Brain microvascular endothelial cell (primary cell): ENCODE measurements at places on chromosomes 13 and 19.

- DNase-seq = no peak
Observed at GRCh38 chr19:31616031-31616430, 266.8 kb upstream of the TSHZ3 start.

- DNase-seq = no peak
Observed at GRCh38 chr19:17739121-17739875, 12.0 kb upstream of the FCHO1 start.

- DNase-seq = no peak
Observed at GRCh38 chr13:74696148-74696922, 562.1 kb upstream of the KLF12 start.

- DNase-seq = no peak
Observed at GRCh38 chr13:46617229-46617721, 64.3 kb downstream of the LRCH1 start.

DNA sequence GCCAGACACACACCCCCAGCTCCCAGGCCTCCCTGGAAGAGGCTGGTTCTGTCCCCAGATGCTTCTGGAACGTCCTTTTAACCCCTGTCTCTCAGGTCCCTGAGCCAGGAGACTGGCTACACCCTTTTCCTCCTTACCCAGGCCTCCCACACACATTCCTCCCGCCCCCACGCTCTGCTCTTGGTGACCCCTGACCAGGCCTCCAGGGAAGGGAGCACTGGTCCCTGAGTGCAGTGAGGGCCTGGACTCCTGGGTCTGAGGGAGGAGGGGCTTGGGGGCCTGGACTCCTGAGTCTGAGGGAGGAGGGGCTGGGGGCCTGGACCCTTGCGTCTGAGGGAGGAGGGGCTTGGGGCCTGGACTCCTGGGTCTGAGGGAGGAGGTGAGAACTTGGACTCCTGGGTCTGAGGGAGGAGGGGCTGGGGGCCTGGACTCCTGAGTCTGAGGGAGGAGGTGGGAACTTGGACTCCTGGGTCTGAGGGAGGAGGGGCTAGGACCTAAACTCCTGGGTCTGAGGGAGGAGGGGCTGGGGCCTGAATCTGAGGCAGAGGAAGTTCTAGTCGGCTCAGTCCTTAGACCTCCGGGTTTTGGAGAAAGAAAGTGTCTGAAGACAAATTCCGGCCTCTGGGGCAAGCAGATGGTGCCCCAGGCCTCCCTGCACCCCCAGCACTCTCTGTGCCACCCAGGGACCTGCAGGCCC lies 527 bp downstream of the KLK6 start:
- DNase-seq = no peak

GRCh38 chr19:9321338-9321737 lies 2.6 kb upstream of the ZNF559 start:
- DNase-seq = no peak

DNA sequence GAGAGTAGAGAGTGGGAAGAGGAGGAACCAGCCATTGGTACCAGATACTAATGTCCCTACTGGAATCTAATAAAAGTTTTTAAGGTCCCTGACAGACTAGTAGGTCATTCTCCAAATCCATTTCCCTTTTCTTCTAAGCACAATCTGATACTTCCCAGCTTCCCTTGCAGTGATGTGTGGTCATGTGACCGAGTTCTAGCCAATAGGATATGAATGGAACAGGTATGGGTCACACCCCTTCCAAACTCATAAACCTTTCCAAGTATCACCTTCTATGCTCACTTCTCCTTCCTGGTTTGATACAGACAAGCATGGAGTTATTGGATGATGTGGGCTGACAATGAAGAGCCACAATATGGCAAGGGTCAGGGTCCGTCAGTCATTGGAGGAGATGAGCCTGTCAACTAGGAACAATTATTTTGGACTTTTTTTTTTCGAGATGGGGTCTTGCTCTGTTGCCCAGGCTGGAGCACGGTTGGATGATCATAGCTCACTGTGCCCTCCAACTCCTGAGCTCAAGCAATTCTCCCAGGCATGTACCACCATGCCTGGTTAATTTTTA lies 54.8 kb downstream of the CACNA1A start:
- no peak for DNase-seq
